SHP77 (cell line): ENCODE measurements at places on chromosomes 6 and 20.
A peak's percentile ranks its signal among the peaks of the same experiment; 100 is the strongest.

DNA sequence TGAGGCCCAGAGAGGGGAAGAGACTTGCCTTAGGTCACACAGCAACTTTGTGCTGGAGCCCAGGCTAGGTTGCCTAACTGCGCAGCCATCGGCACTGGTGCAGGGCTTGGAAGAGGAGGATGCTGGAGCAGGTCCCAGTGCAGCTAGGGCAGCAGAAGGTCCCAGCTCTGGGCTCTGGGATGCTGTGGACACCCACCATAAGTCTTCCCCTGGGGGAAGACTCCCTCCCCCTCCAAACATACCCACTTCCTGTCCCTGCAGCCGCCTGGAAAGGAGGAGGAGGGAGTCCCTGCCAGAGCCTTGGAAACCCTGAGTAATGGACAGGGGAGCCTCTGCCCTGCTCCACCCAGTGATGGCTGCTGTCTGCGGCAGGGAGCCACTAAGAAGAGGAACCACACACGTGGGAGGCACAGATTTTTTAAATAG is 93.6 kb downstream of the NCR2 start:
- DNase-seq, result peak; percentile 36

DNA sequence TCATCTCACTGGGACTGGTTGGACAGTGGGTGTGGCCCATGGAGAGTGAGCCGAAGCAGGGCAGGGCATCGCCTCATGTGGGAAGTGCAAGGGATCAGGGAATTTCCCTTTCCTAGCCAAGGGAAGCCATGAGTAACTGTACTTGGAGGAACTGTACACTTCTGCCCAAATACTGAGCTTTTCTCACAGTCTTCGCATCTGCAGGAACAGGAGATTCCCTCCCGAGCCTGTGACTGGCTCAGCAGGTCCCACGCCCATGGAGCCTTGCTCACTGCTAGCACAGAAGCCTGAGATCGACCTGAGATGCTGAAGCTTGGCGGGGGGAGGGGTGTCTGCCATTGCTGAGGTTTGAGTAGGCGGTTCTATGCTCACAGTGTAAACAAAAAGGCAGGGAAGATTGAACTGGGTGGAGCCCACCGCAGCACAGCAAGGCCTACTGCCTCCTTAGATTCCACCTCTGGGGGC is 10.4 kb upstream of the CALHM5 start:
- no peak for DNase-seq

DNA sequence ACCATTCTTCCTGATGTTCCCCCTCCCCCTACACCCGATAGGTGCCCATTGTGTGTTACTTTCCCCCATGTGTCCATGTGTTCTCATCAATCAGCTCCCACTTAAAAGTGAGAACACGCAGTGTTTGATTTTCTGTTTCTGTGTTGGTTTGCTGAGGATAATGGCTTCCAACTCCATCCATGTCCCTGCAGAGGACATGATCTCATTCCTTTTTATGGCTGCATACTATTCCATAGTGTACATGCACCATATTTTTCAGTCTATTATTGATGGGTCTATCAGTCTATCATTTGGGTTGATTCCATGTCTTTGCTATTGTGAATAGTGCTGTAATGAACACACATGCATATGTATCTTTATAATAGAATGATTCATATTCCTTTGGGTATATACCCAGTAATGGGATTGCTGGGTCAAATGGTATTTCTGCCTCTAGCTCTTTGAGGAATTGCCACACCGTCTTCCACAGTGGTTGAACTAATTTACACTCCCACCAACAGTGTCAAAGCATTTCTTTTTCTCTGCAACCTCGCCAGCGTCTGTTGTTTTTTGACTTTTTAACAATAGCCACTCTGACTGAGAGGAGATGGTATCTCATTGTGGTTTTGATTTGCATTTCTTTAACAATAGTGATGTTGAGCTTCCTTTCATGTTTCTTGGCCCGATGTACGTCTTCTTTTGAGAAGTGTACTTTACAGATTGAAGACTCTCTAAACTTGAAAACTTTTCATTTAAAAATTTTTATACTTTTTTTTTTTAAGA is 41.0 kb upstream of the GCNT2 start:
- no peak for DNase-seq

DNA sequence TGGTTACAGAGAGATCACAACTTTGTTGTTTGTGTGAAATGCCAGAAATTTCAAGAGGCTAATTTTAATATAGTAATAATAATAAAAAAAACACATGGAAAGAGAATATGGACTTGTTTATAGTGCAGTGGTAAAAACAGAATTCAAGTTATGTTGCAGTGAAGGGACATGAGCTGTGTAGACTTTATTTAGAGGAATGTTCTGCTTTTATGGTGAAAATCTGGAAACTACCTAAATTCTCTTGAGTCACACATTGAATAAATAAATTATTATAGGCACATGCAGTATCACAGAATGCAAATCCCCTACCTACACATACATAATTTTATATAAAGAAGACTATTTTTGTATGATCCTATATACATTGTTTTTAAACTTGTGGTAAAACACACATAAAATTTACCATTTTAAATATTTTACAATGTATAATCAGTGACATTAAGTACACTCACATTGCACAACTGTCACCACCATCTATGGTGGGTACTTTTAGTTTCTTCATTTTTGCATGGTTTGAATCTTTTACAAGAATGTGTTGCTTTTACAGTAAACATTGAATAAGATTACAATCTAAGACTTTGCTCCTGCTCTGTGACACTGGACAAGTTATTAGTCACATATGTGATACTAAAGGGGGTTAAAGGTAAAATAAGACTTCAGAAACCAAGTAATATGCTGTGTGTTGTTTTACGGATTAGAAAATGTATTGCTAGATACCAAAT is 107.4 kb downstream of the B3GAT2 start:
- DNase-seq, result no peak

DNA sequence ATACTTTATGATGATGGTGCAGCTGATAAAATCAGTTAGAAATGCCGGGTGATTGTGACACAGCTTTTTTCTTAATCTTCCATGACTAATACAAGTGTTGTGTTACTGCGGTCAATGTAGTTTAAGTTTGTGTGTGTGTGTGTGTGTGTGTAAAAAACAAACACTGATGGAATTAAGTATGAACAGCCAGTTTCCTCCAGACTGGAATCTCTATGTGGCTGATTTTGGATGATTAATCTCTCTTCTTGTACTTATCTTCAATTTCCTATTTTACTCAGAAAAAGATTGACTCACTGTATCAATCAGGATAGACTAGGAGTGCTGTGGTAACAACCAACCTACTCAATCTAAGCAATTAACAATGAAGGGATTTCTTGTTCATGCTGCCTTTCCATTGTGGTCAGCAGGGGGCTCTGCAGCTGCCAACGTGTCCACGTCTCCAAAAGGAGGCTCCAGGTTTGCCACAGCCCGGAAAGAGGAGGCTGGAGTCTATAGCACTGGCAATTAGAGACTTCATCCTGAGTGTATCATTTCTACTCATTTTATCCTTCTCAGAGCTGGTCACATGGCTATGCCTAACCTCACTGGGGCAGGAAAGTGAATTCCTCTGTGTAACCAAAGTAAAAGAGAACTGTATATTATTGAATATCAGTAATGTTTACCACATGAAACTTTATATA is 107.7 kb downstream of the CD109 start:
- DNase-seq, result peak; percentile 8

GRCh38 chr20:20837574-20838021 is 125.2 kb upstream of the RALGAPA2 start:
- peak; percentile 70 for DNase-seq

GRCh38 chr6:163318071-163318786 is 96.3 kb upstream of the QKI start:
- DNase-seq, result no peak

GRCh38 chr6:125534430-125535263 is 214.8 kb upstream of the HEY2 start:
- DNase-seq, result no peak

DNA sequence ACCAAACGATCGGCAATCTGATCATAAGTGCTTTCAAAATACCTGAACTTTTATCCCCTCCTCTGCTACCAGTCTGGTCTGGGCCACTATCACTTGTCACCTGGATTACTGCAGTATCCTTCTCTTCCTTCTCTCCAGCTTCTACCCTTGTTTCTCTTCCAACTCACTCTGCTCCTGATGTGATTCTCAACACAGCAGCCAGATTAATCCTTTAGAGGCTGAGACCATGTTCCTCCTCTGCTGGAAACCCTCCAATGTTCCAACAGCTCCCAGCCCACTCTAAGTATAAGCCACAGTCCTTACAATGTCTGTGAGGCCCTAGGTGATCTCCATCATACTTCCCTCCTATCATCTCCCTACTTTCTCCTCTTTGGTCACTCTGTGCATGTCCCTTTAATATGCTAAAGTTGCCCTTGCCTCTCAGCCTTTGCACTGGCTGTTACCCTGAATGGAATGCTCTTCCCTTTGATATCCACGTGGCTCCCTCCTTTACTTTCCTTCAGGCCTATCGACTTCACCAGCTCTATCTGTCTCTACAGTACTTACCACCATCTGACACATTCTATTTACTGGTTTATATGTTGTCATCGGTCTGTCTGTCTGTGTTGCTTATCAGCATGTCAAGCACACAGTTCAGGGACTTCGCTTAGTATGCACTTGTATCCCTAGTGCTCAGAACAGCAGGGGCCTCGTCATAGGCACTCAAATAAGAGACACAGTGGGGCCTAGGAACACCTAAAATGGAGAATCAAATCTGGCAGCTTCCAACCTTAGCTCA is 35.0 kb upstream of the RNF24 start:
- DNase-seq, result no peak

DNA sequence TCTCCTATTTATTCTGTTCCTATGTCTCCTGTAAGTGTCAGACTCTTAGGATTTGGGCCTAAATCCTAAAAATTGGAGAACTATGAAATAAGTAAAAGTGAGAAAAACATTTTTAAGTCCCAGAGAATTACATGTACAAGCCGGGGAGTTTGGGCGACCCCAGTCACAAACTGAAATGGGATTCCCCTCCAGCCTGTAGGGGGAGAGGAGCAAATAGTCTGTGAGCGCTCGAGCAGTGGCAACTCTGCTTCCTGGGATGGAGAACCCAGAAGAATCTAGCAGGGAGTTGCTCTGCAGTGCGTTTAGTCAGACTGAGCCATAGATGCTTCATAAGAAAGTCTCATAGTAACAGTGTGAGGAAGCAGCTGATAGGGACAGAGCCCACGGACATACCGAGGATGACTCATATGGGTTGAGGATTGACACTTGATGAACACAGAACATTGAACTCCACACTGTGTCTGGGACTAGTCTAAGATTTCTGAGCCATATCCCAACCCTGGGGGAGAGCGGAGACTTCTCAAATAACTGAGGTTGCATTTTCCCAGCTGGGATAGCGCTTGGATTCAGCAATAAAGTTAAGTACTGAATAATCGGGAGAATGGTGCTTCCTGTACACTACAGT is 437.2 kb downstream of the BCKDHB start:
- DNase-seq, result no peak
